ENCODE measurements at places on chromosomes 6 and 20.

GRCh38 chr6:159931846-159932245, 37.0 kb upstream of the IGF2R start:
- DNase-seq, result no peak

DNA sequence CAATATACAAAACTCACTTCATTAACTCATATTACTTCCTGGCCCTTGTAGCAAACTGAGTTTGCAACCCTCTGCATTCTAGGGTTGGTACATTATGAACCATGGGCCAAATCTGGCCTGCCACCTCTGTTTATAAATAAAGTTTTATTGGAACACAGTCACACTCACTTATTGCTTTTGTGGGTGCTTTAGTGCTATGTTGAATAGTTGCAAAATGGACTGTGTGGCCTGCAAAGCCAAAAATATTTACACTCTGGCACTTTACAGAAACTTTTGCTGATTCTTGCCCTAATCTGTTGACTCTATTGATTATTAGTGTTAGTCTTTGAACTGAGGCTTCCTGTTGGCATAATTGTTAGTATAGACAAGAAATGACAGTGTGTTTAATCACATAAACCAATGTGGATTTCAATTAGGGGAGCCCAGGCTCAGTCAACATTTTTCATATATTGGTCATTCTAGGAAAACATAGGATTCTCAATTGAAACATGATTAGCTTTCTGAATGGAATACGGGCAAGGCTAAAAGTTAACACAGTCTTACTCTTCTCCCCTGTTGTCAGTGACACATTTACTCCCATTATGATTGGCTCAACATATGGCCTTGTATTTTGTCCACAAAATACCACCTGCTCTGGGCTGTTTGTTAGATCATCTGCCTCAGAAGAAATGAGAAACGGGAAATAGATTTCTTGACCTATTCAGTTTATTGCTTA, 241.9 kb upstream of the ZFP64 start:
- DNase-seq, result no peak

GRCh38 chr20:10971096-10971495, 297.3 kb upstream of the JAG1 start:
- DNase-seq, result no peak

- no peak for DNase-seq
Measured at GRCh38 chr6:51432481-51432880, 613.8 kb downstream of the TFAP2B start.

DNA sequence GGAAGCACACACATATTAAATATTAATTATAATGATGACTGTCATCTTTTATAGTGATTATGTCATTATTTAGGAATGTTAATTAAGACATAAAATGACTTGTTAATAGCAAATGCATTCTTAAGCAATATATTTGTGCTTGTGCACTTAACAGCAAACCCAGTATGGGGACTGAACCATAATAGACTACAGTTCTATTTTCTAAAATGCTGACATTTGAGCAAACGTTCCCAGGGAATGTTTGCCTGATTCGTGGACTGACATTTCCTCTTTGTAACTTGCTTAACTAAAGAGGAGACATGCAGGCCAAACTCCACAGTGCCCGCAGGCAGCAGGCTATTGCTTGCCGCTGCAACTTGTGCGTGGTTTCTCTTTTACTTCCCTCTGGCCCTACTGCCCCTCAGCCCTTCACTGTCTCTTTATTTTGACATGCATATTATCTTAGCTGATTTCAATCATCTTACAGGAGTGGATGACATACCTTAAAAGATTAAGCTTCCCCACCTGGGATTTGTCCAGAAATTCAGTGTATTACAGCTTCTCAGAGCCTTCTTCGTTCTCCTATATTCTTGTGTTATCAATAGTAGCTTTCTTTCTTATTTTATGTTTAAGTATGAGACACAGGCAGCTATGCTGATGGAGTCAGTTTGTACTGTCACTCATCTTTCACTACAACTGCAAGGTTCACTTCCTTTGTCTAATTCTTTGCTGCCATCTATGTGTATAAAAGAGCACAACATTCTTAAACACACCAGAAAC, 141.5 kb downstream of the GMDS start:
- DNase-seq, result peak; percentile 27

DNA sequence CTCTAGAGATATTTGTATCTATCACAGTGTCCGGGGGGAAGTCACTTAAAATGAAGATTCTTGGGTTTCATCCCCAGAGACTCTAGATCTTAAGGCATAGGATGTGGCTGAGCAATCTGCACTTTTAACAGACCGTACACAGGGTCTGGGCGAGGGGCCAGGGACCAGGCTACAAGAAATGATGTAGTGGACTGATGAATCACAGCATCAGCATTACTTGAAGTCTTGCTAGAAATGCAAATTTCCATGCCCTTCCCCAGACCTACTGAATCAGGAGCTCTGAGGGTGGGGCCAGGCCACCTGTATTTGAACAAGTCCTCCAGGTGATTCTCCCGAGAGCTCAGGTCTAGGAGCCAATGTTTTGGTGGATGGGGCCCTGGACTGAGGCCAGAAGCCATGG, 168.4 kb downstream of the DOK5 start:
- no peak for DNase-seq

GRCh38 chr6:127249621-127250020, 17.0 kb upstream of the RNF146 start:
- DNase-seq, result no peak

GRCh38 chr6:106106276-106107042, 20.3 kb downstream of the PRDM1 start:
- no peak for DNase-seq

DNA sequence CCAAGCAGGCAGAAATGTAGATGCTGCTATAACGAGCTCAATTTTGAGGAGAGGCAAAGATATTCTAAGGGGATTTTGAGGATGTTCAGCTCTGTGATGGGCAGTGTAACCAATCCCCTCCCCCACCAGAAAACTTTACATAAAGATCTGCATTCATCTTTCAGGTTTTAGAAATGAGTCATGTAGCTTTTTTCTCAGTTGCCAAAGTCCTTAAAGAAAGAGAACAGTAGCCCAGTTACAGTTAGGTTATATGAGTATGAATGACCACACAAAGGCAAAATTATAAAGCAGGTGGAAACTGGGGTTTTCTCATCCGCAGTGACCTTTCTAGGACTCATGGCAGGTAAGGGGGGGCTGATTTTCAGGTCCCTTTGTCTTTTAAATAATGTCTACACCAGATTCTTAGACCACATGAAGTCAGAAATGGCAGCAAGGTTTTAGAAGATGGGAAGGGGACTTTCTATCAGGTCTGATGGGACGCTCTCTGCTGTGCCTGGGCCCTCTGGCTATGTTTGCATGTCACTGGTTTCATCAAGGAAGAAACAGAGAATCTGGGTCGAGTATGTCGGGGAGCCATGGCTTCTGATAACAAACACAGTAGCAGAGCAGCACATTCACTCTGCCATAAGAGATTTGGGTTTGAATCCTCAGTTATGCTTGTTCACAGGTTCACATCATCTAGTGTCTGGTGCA, 94.7 kb downstream of the CLIC5 start:
- DNase-seq, result no peak

DNA sequence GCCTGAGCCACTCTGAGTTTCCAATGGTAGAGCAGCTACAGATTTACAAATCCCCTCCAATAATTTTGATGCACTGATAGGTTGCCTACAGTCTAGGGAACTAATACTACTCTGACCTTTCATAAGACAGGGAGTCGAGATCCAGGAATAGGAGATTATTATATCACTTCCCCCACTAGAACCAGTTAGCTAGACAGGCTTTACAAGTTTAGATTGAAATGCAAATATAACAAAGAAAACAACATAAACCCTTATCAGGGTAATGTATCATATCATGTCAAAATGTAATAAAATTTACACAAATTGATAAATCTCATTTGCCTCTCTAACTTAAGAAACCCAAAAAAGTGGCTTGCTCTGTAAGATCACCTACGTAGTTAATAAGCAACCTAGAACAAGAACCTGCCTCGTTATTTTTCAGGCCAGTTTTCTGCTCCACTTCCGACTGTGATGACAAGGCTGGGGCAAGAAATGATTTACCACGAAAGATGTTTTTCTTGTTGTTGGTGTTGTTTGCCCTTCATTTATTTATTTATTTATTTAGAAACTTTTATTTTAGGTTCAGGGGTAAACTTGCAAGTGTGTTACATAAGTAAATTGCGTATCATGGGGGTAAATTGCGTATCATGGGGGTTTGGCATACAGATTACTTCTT, 504.2 kb upstream of the ID4 start:
- DNase-seq, result no peak

GRCh38 chr6:119156757-119157505, 78.5 kb upstream of the FAM184A start:
- DNase-seq, result no peak

GRCh38 chr6:41459738-41460137, 86.4 kb upstream of the FOXP4 start:
- DNase-seq, result no peak

GRCh38 chr6:110037726-110038295, 59.7 kb downstream of the GPR6 start:
- DNase-seq, result no peak

DNA sequence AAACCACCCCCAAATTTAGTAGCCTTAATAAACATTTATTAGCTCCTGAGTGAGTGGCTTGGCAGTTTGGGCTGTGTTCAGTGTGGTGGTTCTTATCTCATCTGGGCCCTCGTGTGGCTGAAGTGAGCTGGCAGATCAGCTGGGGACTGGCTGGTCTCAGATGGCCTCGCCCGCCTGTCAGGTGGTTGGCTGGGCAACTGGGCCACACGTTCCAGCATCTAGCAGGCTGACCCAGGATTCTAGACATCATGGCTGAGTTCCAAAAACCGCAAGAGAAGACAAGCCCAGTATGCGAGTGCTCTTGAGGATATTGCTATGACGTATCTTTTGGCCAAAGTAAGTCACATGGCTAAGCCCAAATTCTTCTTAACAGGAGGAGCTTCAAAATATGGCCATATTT, 28.9 kb downstream of the EIF2S2 start:
- no peak for DNase-seq

DNA sequence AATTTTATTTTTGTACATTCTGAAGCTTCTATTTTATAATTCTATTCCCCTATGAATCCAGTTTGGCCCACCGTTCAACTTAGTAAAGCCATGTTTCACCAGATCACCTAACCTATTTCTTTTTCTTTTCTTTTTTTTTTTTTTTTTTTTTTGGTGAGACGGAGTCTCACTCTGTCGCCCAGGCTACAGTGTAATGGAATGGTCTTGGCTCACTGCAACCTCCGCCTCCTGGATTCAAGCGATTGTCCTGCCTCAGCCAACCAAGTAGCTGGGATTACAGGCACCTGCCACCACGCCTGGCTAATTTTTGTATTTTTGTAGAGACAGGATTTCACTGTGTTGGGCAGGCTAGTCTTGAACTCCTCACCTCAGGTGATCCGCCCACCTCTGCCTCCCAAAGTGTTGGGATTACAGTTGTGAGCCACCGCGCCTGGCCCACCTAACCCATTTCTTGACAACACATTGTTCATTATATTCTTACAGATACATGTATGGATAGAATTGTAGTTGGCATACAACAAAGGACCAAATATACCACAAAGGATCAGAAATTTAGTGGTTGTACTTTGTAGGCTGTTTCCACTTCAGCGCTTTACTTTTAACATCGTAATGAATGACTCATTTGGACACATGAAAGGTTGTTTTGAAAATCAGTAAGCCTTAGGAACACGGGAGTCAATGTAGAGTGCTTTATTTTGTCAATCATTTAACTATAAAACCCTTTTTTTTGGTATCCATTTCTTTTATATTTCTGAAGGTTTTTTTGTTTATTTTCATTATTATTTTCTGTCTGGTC, 63.2 kb downstream of the GJA1 start:
- DNase-seq, result no peak

All from naive thymus-derived CD4-positive, alpha-beta T cell (primary cell).